Right hindlimb (tissue), 1 donor: ENCODE measurements at places on chromosomes 7 and 10.

- no peak for DNase-seq
Observed at GRCh38 chr10:133154996-133155778, 4.8 kb upstream of the KNDC1 start.

- peak; percentile 49 for DNase-seq
Observed at GRCh38 chr7:153902862-153903261, 149.3 kb upstream of the DPP6 start.

DNA sequence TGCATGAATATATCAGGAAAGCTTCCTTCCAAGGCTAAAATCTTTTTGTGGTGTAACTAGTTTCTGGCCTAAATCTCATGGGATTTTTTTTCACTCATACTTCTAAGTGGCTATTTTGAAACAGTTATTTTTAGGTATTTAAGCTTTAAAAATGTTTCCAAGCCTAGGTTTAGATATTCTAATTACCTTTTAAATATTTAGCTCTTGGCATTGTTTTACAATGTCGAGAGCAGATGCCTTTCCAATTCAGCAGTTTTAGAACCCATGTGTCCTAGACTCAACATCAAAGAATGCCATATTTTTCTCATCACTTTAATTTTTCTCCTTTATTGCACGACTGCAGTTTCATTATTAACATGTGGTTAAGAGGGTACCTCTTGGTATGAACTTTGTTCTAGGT is 27.1 kb upstream of the STOX1 start:
- no peak for DNase-seq

GRCh38 chr7:28062197-28062991 is 118.2 kb downstream of the JAZF1 start:
- DNase-seq, result peak; percentile 80

- no peak for DNase-seq
Observed at GRCh38 chr7:128407751-128408708, 1.8 kb downstream of the IMPDH1 start.

DNA sequence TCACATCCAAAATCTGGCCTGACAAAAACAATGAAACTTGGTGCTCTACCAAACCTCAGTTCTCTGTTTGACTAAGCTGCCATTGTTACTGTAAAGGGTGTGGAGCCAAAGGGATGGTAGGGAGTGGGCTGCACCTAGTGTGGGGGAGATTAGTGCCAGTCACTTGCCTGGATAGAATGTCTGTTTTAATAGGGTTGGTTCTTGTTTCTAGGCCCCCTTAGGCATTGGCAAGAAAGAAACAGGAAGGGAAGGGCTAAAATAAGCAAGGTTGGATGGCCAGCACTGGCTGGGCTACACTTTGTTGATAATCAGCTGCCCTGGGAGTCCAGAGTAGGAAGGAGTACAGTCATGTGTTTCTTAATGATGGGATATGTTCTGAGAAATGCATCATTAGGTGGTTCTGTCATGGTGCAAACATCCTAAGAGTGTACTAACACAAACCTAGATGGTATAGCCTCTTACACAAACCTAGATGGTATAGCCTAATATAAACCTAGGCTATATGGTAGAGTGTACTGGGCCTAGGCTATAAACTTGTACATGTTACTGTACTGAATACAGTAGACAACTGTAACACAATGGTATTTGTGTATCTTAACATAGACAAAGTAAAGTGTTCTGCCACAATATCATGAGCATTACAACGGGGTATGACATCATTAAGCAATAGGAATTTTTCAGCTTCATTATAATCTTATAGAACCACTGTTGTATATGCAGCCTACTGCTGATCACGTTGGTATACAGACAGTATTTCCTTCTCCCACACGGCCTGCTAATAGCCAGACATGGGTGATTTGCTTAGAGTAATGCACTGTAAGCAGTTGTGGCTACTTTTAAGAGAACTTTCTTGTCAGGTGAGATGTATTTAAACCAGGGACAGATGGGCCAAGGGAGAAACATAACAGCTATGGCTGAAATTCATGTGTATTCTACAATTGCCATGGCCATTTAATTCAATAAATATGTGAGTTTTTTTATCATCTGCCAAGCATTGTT is 15.4 kb downstream of the BBIP1 start:
- DNase-seq, result no peak

GRCh38 chr10:12944931-12945330 is 56.6 kb downstream of the CCDC3 start:
- no peak for DNase-seq

- no peak for DNase-seq
Observed at GRCh38 chr7:115086146-115086841, 164.4 kb downstream of the MDFIC start.

DNA sequence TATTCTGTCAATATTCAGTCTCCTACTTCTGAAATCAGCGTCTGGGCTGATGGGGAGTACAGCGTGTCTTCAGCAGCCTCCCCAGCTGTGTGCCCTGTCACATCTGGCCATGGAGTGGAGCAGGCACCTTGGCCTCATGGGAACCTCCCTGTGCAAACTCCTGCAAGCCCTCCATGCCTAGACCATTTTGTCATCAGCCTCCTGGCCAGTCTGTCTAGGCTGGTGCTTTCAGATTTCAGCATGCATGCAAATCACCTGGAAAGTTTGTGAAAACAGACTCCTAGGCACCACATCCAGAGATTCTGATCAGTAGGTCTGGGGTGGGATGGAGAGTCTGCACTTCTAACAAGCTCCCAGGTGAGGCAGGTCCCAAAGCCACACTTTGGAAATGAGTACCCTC is 26.2 kb upstream of the CCSER2 start:
- no peak for DNase-seq

DNA sequence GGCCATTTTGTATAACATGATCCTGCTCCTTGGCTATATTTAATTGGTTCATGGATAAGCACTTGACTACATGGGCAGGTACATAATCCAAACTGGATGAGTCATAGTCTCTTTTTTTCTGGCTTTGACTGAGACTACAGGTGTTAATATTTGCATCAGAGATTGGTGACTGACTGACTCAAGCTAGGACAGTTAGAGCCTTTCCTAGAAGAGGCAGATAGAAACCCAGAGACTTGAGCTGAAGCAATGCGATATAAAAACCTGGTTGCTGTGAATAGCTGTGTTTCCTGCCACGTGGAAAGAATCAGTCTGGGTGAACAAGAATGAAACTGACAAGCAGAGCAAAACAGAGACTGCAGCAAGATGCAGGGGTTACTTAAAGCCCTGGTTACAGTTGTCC is 81.0 kb downstream of the SAMD9 start:
- no peak for DNase-seq

GRCh38 chr7:93968911-93969620 is 35.1 kb downstream of the BET1 start:
- no peak for DNase-seq

DNA sequence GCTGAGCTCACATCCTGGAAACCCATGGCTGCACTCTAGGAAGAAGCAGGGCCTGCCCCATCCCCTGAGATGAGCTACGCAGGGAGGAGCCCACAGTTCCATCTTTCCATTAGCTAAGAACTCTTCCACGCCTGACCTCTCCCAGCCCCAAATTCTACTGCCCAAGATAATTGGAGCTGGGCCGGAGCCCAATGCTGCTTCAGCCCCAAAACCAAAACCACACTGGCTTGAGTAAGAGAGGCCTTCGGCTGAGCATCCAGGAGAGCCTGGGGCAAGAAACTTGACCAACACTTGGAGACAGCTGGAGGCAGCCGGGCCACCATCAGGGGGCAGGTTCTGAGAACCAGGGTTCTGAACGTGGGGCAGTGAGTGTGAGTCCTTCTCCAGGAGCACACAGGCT is 116.1 kb upstream of the ZMIZ1 start:
- peak; percentile 84 for DNase-seq

GRCh38 chr10:94361171-94361794 is 1.5 kb downstream of the NOC3L start:
- no peak for DNase-seq

- DNase-seq, result no peak
Observed at GRCh38 chr7:96233084-96233483, 88.8 kb downstream of the SLC25A13 start.

GRCh38 chr10:48343921-48344598 is 37.6 kb downstream of the MAPK8 start:
- DNase-seq, result no peak

DNA sequence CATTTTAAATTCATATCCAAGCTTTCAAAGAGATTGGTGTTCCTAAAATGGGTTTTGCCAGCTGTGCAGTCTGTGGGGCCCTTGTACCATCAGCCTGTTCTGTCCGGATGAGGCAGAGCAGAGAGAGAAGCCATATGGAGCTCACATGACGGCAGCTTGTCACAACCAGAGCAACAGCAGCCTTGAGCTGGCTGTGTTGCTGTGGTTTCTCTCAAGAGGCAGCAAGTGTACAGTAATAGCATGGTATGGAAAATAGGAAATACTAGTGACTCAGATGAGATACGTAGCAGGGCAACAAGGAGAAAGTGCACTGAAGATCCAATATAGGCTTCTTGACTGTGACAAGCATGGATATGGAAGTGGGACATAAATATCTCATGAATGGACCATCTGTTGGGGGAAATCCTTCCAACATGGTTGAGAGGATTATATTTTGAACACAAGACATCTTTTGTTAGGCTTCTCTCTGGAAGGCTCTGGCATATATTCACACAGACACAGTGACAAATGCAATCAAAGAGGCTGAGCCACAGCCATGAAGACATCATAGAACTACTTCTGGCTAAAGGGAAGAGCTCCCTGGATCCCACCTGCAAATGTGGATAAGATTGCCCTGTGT is 251.0 kb upstream of the TAC1 start:
- DNase-seq, result peak; percentile 49
